ENCODE measurements at places on chromosomes 2 and 18.

DNA sequence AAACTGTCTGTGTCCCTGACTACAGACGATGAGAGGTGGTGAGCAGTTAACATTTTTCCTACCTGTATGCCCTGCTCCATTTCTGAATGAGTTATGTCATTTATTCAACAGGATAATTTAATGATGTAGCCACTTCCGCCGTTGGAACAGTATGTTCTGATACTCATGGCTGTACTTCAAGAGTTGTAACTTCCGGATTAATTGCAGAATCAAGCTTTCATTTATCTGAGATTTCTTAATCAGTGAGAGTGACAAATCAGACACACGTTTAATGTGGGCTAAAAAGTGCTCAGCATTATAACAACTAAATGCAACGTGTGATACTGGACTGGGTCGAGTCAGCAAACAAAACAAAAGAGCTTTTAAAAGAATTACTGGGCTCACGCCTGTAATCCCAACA lies 107.7 kb downstream of the KCTD1 start:
- DNase-seq = no peak

GRCh38 chr2:217231724-217232123 lies 371.9 kb upstream of the TNP1 start:
- DNase-seq = no peak

GRCh38 chr2:219662566-219662965 lies 35.1 kb downstream of the SLC4A3 start:
- no peak for DNase-seq

DNA sequence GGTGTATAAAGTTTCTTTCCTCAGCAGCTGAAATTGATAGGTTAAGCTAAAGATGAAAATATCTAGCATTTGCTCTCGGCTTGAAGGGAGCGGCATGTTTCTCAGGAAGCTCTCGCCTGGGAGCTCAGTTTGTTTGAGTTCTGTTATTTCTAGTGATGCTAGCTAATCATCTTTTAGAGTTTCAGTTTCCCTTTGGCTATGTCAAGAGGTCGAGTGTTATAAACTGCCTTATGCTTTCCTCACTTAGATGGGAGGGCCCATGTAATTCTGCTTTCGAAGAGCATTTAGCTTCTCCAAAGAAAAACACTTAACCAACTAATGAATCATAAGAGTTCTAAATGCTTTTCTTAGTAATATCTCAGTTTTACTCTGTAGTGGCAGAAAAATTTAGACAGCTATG lies 33.6 kb downstream of the PLCL1 start:
- DNase-seq = no peak

DNA sequence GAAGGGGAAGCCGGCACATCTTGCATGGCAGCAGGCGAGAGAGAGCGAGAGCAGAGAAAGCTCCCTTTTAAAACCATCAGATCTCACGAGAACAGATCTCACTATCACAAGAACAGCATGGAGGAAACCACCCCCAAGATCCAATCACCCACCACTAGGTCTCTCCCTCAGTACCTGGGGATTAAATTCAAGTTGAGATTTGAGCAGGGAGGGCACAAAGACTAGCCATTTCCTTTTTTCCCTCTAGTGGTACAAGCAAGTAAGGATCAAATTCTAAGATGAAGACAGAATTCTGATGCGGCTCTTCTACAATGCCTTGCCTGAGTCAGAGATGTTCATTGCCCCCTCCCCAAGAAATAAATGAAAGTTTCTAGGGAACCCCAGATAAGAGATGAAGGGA lies 45.6 kb upstream of the ANKRD44 start:
- no peak for DNase-seq

Data from stimulated activated CD4-positive, alpha-beta T cell treated with anti-CD3 and anti-CD28 coated beads, Interleukin-12 subunit alpha, Interleukin-12 subunit beta, amount 100 ng/mL, for 24 hours (primary cell).